MCF 10A (cell line): ENCODE measurements at places on chromosomes 7 and 10. TPM values are rescaled to one million over a fixed set of nuclear protein-coding genes. Genes with fewer than 3 reads are reported as not detected.

GRCh38 chr7:143908120-143908519 is 6.1 kb upstream of the TCAF1 start:
- no peak for DNase-seq

- DNase-seq, result no peak
Observed at GRCh38 chr10:1094112-1095057, 38.2 kb downstream of the WDR37 start.

DNA sequence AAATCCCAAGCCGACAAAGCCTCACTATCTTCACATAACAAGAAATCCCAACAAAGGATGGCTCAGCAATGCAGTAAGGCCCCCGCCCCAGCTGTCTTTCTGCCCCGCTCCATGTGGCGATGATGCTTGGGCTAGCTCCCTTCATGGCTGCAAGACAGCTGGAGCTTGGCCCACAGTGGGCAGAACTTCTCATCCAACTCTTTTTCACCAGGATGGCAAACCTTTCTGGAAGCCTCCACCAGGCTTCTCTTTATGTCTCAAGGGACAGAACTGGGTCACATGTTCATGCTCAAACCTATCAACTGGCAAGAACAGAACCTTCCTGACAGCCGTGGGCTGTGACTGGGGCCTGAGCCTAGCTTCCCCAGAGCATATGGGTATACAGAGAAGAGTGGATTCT is 260.5 kb upstream of the MKLN1 start:
- DNase-seq, result no peak

DNA sequence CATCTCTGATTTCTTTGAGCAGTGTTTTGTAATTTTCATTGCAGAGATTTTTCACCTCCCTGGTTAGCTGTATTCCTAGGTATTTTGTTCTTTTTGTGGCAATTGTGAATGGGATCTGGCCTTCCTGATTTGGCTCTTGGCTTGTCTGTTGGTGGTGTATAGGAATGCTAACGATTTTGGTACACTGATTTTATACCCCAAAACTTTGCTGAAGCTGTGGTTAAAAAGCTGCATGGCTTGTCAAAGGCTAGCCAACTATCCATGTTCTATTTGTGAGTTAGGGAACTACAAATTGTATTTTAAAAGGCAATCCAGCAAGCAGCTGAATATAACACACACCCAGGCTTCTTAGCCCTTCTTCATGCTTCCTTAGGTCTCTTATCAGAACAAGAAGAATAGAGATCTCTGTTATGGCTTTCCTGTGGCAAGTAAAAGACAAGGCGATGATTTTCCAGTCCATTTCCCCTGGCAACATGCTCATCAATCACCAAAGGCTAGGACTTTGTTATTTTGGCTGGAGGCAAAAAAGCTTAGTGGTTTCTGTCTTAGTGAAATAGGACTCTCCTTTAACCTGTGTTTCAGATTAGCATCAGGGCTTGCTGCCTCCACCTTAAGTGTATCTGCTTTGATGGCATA is 77.5 kb downstream of the CDK6 start:
- no peak for DNase-seq

DNA sequence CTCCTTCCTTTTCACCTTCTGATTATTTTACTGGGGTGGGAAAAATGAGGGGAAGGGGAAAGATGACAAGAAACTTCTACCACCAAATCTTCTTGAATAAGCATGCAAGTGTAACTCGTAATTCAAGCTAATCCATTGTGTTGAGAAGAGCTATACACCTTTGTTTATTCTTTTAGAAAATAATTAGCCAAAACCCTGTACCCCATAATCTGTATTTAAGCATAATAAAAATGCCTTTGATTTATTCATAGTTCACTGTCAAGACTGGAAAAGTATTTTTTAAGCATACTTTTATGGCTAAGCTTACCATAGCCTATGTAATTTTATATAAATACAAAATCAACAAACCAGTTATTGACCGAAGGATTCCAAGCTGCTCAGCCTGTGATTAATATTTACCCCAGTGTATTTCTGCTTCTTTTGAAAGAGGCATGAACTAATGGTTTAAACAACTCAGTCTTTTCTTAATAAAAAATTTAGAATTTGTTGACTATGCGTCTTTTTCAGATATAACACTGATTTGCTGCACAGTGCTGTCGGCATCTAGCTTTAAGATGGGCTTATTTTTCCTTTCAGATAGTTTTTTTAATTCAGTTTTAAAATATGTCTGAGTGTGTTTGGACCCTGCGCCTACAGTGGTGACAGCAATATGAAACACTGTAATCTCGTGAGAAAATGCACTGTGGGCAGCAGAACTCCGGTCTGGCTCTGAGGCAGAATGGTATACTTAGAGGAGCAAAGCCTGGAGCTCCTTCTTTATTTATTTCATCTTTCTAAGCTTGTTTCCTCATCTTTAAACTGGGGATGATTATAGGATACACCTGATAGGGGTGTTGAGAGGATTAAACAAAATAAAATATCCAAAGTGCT is 238.8 kb upstream of the LRGUK start:
- DNase-seq, result no peak

GRCh38 chr7:127873151-127873550 is 158.1 kb downstream of the LRRC4 start:
- no peak for DNase-seq

- peak; percentile 95 for DNase-seq
Observed at GRCh38 chr7:65006094-65006992, at the start of gene ERV3-1. Gene ERV3-1 (minus strand): TSS chr7:65006687. CDS start chr7:64993026, 13,661 bp downstream.

- DNase-seq, result no peak
Observed at GRCh38 chr7:50730446-50731400, 52.0 kb downstream of the GRB10 start.

GRCh38 chr7:111067251-111067650 is 23.7 kb upstream of the LRRN3 start:
- no peak for DNase-seq

GRCh38 chr7:108402865-108403264 is 53.4 kb downstream of the NRCAM start:
- peak; percentile 65 for DNase-seq

DNA sequence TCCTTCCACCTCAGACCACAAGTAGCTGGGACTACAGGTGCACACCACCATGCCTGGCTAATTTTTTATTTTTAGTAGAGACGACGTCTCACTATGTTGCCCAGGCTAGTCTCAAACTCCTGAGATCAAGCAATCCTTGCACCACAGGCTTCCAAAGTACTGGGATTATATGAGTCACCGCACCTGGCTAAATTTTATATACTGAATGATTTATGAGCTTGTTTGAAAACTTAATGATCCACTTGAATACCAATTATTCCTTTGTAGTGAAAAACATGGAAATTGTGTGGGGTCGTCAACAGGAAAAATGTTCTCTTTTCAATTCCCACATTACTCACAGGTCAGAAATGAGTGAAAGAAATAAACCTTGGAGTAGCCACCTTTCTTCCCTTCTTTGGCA is 31.3 kb downstream of the RAPGEF5 start:
- DNase-seq, result no peak

- DNase-seq, result no peak
Observed at GRCh38 chr7:8226501-8226900, 35.5 kb downstream of the ICA1 start.

- no peak for DNase-seq
Observed at GRCh38 chr7:125326666-125327255, 397.1 kb upstream of the POT1 start.

GRCh38 chr7:44515590-44516268 is 25.3 kb upstream of the NUDCD3 start:
- DNase-seq, result no peak

- DNase-seq, result no peak
Observed at GRCh38 chr10:25263931-25264330, 89.1 kb downstream of the GPR158 start.

GRCh38 chr10:101781984-101782810 is 1.0 kb downstream of the NPM3 start:
- DNase-seq, result peak; percentile 4

ANXA8 gene
- total RNA-seq, result 47.3 and 103 TPM in 2 replicates

HYAL4 gene
- total RNA-seq, result not detected in 2 replicates

SUN3 gene
- total RNA-seq, result 0.22 TPM in 1 of 2 replicates, not detected in the other

FKBP9 gene
- 111 and 139 TPM in 2 replicates for total RNA-seq

PIK3CG gene
- total RNA-seq, result not detected in 2 replicates

FXYD4 gene
- total RNA-seq, result not detected in 2 replicates

SPOCK2 gene
- 1.2 and 1.3 TPM in 2 replicates for total RNA-seq

WNT16 gene
- not detected in 2 replicates for total RNA-seq

MRLN gene
- not detected in 2 replicates for total RNA-seq

TRIL gene
- not detected in 2 replicates for total RNA-seq
